ENCODE measurements at places on chromosomes 4 and X.

- DNase-seq: no peak
Observed at GRCh38 chr4:6824071-6824470, 41.5 kb downstream of the KIAA0232 start.

DNA sequence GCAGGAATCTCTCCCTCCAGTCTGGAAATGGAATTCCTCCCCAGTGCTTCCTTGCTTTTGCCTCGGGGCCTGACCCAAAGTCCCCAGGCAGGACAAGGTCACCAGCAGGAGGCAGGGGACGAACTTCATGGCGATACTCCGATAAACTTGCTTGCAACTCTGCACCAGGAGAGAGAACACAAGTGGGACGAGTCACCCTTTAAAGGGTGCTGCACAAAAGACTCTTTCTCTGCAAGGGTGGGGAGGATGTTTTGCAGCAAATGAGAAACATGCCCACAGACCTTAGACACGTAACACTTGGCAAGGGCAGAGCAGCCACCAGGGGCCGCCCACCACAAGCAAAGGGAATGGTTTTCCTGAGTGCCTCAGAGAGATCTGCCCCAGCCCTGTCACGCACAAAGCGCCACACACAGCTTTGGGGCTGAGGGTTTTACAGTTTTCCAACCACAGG, at the start of gene FGFBP2:
TSS of gene FGFBP2 (minus strand) at position 175 of the 451 bp plus-strand sequence. CDS start at position 129, 46 bp downstream.
- peak; percentile 20 for DNase-seq

DNA sequence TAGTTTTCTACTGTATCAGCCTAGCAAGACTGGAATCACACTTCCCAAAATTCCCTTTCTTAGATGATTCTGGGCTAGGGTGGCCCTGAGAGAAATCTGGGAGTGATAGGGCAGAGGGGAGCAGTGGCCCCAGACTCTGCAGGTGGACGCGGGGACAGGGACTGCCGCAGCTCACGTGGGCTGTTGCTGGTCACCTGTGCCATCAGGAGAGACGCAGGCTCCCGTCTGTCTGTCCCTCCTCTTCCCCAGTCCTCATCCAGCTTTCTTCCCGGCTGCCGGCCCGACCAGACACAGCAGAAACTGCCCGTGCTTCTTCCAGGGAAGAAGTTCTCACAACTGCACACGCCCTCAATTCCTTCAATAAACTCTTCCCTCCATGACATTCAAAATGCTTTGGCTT, 86.4 kb downstream of the AFAP1 start:
- DNase-seq: no peak

GRCh38 chr4:152229782-152230289, 306.1 kb downstream of the FBXW7 start:
- DNase-seq: no peak

DNA sequence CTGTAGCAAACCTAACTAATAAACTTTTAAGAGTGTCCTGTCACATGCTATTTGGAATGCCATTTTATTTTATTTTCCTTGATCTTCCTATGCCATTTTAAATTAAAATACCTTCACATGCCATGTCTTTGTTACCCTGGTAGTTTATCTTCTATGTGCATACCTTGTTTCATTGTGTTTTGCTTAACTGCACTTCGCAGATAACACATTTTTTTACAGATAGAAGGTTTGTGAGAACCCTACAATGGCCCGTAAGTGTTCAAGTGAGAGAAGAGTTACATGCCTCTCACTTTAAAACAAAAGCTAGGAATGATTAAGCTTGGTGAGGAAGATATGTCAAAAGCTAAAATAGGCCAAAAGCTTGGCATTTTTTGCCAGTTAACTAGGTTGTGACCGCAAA, 744.1 kb downstream of the STIM2 start:
- no peak for DNase-seq

DNA sequence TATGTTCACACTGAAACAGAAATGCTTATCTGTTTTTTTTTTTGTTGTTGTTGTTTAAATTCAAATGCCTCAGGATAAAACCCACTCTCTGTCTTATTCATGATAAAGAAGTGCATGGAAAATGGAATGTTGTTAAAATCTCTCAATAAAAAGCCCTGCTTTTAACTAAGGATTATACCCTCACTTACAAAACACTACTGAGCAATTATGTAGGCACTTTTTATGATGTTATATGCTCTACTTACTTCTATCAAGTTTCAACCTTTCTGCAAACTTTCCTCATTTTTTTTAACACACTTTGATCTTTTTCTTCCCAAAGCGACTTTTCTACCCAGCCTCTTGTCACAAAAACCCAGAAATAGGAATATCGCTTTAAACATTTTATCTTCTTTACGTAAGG, 26.5 kb downstream of the SLIT2 start:
- no peak for DNase-seq

- DNase-seq: no peak
Observed at GRCh38 chr4:113183032-113183605, 133.7 kb downstream of the ANK2 start.

DNA sequence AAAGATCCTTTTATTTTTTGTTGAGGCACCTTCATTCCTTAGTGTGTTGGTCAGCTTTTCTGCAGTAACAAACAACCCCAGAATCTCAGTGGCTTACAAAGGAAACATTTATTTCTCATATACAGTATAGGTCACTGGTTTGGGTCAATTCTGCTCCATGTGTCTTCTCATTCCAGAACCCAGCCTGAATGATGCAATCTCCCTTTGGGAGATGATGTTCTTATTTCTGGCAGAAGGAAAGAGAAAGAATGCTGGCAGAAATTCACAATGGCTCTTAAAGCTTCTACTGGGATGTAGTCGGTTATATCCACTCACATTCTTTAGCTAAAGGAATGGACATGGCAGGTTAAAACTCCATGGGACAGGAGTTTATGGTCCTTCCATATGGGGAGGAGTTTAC, 42.3 kb downstream of the IDS start:
- DNase-seq: no peak

DNA sequence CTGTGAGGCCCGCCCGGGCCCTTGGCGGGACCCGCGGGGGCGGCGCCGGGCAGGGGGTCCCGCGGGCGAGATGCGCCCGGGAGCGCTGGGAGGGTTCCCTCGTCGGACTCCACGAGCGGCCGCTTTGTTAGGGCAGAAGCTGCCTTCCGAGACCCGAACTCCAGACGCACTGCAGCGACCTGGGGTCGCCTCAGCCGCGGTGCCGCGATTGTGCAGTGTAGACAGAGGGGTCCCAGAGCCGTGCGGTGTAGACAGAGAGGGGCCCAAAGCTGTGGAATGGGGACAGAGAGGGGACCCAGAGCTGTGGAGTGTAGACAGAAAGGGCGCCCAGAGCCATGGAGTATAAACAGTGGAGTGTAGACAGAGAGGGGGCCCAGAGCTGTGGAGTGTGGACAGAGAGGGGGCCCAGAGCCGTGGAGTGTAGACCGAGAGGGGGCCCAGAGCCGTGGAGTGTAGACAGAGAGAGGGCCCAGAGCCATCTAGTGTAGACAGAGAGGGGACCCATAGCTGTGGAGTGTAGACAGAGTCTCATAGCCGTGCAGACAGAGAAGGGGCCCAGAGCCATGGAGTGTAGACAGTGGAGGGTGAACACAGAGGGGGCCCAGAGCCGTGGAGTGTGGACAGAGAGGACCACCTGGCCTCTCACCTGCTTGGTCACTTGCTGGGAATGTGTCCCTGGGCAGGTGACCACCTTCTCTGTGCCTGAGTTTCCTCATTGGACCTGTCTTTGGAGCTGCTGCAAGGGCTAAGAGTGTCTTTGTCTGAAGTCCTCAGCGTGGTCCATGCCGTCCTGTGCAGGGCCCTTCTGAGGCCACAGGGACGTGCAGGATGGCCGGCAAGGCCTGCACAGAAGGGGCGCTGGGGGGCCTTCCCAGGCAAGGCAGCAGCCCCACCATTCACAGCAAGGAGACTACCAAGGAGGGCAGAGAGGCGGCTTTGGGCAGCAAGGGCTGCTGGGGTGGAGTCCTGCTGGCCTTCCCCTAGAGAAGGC, 875 bp downstream of the RGS12 start:
- DNase-seq: no peak

GRCh38 chrX:132908891-132909290, 49.5 kb downstream of the HS6ST2 start:
- no peak for DNase-seq

- DNase-seq: no peak
Observed at GRCh38 chr4:139282065-139282720, 2.2 kb upstream of the MGARP start.

DNA sequence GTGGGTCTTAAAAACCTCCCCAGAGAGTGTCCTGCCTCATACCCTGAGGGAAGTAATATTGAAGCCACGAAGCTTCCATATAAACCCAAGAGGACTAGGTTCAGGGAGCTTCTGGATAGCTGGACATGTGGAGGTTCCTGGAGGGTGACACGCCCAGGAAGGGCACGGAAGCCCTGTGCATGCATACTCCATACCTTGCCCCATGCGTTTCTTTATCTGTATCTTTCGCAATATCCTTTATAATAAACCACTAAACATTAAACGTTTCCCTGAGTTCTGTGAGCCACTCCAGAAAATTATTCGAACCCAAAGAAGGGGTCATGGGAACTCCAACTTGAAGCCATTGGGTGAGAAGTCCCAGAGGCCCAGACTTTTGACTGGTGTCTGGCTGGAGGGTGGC, 45.7 kb upstream of the HPF1 start:
- no peak for DNase-seq

DNA sequence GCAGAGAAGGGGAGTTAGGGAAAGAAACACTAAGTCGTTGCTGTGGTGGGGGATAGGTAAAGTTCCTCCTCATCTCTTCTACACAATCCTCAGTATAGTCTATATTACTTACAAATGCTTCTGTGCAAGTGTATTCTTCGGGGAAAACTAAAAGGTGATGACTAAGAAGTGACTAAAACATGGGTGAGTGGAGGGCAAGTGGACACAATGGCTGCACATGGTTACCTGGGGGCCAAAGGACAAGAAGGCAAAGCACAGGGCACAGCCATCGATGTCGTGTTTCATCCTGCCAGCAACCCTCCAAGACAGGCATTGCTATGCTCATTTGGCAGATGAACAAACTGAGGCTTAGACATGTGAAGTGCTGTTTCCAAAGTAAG, 35.5 kb upstream of the CCKAR start:
- no peak for DNase-seq

- no peak for DNase-seq
Observed at GRCh38 chr4:70927502-70928137, 25.5 kb downstream of the MOB1B start.

GRCh38 chr4:87882321-87882720, 49.6 kb downstream of the MEPE start:
- no peak for DNase-seq

DNA sequence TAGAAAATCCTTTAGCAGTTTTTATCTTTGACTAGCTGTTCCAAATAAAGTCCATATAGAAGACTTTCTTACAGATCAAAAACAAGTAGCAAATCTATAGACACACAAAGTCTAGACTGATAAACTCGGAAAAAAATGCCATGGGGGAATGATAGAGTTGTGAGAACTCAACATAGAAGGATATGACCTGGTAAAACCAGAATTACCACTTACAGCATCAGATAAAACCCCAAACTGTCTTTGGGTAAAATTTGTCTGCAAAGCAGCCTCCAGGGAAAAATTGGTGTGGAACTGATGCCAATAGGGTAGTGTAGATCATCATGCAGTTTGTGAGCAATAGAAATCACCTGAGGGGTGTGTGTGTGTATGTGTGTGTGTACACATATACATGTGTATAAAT, 579.1 kb downstream of the SPOCK3 start:
- no peak for DNase-seq

- DNase-seq: no peak
Observed at GRCh38 chr4:37634180-37634579, 52.0 kb downstream of the RELL1 start.

GRCh38 chr4:79402332-79402851, 5.6 kb downstream of the GK2 start:
- no peak for DNase-seq

- peak; percentile 37 for DNase-seq
Observed at GRCh38 chrX:110600745-110601310, 194.8 kb downstream of the CHRDL1 start.

DNA sequence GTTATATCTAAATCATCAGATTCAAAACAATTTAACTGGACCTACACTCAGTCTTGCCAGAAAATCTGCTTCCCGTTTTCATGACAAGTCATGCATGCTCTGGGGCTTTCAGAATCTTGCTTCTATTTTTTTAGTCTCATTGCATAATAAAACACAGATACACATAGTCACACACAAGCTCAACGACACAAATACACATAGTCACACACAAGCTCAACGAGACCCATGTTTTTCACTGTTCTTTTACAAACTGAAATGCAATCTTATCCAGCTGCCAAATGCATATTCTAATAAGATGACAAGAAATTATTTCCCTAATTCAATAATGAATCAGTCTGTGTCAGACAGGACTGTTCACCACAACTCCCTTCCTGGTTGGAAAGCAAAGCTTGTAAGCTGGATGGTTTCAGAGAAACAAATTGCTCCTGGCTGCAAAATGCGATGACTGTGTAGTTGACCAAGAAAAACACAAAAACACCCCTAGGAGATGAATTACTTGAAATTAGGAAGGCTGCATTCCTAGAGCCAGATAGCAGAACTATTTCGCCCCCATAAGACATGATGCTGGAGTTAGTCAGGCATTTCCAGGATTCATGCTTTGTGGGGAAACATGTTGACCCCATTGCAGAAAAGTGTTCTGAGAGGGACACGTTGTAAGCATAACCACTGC, 208.7 kb downstream of the CHIC2 start:
- DNase-seq: no peak

- DNase-seq: no peak
Observed at GRCh38 chr4:108651014-108651791, 804 bp downstream of the OSTC start.

DNA sequence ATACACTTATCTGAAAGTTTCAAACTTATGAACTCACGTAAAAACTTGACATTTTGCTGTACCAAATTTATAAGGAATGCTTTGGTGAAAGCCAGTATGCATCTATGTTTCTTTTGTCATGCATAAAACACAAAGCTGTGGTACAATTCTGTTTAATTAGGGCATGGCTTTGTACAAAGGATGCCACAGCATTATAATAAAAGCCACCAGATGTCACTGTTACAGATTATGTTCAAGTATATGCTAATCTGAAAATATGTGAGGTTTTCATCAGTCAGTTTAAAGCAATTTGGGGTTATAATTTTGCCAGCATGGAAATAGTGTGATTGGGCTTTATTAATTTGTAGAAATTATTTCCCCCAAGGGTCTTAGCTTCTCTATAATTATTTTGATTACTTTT, 69.0 kb downstream of the ATOH1 start:
- no peak for DNase-seq

Measured in HFF-Myc (cell line).